Lower lobe of right lung (tissue), 2 donors: ENCODE measurements at places on chromosomes 3 and 15. TPM values are rescaled to one million over a fixed set of nuclear protein-coding genes. Genes with fewer than 3 reads are reported as not detected.

DNA sequence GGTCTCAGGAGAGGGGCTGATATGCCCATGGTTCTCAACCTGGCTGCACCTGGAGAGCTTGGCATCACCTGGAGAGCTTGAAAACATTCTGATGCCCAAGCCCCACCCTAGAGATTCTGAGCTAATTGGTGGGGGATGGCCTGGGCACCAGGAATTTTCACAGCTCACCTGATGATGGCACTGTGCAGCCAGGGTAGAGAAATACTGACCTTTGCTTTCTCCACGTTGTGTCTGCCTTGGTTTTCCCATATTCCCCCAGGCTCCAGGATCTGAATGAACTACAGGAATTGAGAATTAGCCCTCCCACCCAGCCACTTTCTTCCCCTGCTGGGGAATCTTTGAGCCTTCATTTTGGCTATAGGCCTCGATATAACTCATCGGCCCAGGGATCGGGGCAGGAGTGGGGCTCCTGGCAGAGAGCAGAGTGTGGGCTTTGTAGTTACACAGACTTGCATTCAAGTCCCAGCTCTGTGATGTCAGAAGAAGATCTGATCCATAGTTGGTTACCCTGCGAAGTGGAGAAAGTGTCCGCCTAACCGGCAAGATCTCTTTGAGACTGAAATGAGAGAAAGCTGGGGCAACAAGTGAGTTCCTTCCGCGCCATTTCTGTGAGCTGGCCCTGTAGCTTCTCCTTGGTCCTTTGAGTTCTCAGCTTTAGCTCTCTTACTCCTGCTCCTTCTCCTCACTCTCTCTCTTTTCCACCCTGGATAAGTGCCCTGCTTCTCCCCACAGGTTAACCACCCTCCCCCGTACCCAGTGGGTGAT lies 33.1 kb upstream of the UBE2Q2 start:
- DNase-seq, result no peak

DNA sequence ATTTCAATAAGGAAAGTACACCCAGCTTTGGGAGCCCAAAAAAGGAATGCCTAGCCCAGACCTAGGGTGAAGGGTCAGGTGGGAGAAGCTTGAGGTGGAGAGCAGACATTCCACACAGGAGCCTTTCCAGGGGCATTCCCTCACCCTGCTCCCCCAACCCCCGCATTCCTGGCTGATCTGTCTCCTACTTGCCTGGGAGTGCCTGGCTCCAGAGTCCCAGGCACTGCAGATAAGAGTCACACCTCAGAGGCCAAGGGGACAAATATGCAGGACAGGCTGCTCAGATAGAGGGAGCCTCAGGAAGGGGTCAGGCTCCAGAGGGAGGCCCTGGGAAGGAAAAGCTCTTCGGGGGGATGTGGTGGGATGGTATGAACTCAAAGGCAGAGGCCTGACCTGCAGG lies 20.8 kb upstream of the HCN4 start:
- no peak for DNase-seq

DNA sequence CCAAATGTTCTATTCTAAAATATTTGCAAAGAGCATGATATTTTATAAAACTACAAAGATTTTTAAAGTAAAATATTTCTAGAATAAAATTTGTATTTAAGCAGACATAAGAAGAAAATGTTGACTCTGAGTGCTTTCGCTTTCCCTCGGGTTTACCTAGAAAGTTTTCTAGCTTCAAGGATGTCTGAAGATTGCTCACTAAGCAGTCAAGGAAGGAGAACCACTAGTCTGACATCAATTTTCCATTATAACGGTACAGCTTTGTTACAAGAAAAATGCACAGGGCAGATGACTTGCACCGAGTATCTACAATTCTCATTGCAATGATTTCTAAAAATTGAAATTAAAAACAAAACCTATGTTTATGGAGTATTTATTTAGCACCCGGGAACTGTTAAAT lies 14.2 kb downstream of the GPR15 start:
- DNase-seq, result no peak

The SEMA6D gene
- 10.2 TPM for total RNA-seq

DNA sequence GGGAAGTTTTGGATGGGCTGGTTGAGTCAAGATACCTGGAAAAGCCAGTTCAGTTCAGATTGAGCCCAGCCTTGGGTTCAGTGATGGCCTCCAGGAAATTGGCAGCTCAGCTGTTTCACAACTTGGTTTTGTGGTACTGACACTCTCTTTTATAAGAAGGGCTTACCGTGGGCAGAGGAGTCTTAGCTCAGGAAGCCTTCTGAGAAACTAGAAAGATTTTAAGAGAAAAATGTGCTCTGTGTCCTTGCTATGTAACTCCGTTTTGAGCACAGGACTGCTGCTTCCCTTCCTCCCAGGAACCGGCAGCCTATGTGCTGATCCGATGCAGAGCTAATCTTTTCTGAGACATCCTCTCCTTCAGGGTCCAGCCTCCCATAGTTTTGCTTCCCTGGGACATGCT lies 46.6 kb upstream of the RASGRP1 start:
- DNase-seq, result no peak

GRCh38 chr3:169534439-169534838 lies 129.1 kb downstream of the MECOM start:
- DNase-seq, result no peak

- no peak for DNase-seq
Measured at GRCh38 chr3:11548721-11549131, 95.0 kb downstream of the VGLL4 start.

DNA sequence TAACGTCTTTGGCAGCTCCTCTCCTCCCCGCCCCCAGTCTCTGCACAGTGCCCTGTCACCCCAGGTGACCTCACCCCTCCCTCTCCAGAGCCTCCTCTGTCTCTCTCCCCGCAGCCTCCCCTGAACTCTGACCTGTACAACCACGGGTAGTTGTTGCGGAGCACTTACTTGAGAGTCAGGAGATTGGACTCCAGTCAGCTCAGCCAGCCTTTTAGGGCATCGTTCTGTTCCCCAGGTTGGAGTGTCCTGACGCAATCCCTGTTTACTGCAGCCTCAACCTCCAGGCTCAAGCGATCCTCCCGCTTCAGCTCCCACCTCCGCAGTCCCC lies 177.7 kb downstream of the UACA start:
- DNase-seq, result no peak
